ENCODE measurements at places on chromosomes 3 and 15. TPM values are rescaled to one million over a fixed set of nuclear protein-coding genes. Genes with fewer than 3 reads are reported as not detected.

- H3K4me1 ChIP-seq = peaks cover 14% of the 10 kb centered on the region
- H3K36me3 ChIP-seq = no peaks in the 10 kb centered on the region
- H3K27ac ChIP-seq = no peak overlapping the region
These were observed 230.6 kb downstream of the ZMAT3 start for GRCh38 chr3:178841011-178841410.

GRCh38 chr3:82229397-82229796, 468.0 kb upstream of the GBE1 start:
- H3K4me1 ChIP-seq = no peaks in the 10 kb centered on the region
- H3K36me3 ChIP-seq = no peaks in the 10 kb centered on the region
- DNase-seq = no peak
- H3K4me3 ChIP-seq = no peak overlapping the region

DNA sequence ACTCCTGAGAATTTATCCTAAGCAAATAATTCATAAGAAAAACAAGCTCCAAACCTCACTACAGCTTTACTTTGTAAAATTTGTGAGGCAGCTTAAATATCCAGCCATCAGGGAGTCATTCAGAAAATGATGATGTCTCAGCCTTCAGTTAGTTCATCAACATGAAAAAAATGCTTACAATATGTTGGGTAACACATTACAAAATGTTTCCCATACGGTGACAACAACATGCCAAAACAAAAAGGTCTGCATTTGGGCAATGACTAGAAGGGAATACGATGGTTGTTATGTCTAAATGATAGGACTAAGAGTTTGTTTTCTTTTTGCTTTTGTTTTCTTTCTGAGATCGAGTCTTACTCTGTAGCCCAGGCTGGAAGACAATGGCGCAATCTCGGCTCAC, 47.0 kb upstream of the CFAP161 start:
- no peak for DNase-seq
- H3K27me3 ChIP-seq = no peaks in the 10 kb centered on the region
- H3K27ac ChIP-seq = no peak overlapping the region

GRCh38 chr15:62503451-62503850, 338.4 kb upstream of the C2CD4B start:
- H3K27me3 ChIP-seq = no peaks in the 10 kb centered on the region
- no peak for DNase-seq
- peaks cover 22% of the 10 kb centered on the region for H3K4me1 ChIP-seq
- H3K4me3 ChIP-seq = no peak overlapping the region
- H3K27ac ChIP-seq = peak overlapping the region; percentile 7
- no peaks in the 10 kb centered on the region for H3K36me3 ChIP-seq

- H3K4me3 ChIP-seq = no peak overlapping the region
- no peaks in the 10 kb centered on the region for H3K4me1 ChIP-seq
- H3K36me3 ChIP-seq = no peaks in the 10 kb centered on the region
- no peak overlapping the region for H3K27ac ChIP-seq
- H3K27me3 ChIP-seq = no peaks in the 10 kb centered on the region
These were observed 40.7 kb upstream of the GMNC start for GRCh38 chr3:190903156-190903555.

- peaks cover 36% of the 10 kb centered on the region for H3K4me1 ChIP-seq
- no peaks in the 10 kb centered on the region for H3K27me3 ChIP-seq
- H3K4me3 ChIP-seq = no peak overlapping the region
- no peak for DNase-seq
- H3K36me3 ChIP-seq = no peaks in the 10 kb centered on the region
- H3K27ac ChIP-seq = no peak overlapping the region
These were observed 151.1 kb upstream of the ARHGEF26 start for GRCh38 chr3:153970047-153970446.

DNA sequence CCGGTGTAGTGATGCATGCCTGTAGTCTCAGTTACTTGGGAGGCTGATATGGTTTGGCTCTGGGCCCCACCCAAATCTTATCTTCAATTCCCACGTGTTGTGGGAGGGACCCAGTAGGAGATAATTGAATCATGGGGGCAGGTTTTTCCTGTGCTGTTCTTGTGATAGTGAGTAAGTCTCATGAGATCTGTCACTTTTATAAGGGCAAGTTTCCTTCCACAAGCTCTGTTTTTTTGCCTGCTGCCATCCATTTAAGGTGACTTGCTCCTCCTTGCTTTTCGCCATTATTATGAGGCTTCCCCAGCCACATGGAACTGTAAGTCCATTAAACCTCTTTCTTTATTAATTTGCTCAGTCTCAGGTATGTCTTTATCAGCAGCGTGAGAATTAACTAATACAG, 566.7 kb upstream of the NECTIN3 start:
- no peaks in the 10 kb centered on the region for H3K36me3 ChIP-seq
- DNase-seq = no peak
- H3K27me3 ChIP-seq = no peaks in the 10 kb centered on the region
- no peak overlapping the region for H3K27ac ChIP-seq
- no peaks in the 10 kb centered on the region for H3K4me1 ChIP-seq

DNA sequence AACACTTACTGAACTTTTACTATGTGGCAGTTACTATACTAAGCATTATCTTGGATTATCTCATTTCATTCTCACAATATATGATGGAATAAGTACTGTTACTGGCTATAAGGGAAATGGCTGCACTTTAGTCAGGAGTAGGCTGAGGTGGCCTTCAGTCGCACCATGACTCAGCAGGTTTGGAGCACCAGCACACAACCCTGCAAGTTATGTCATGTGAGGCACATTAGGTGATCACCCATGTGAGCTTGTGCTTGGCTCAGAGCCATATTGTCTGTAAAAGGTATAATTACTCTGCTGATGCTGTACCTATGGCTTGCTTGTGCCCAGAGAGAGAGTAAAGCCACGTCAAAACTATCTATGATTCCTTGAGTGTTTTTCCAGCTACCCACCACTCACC, 54.1 kb upstream of the TIPARP start:
- no peaks in the 10 kb centered on the region for H3K27me3 ChIP-seq
- no peaks in the 10 kb centered on the region for H3K36me3 ChIP-seq
- no peak for DNase-seq
- no peak overlapping the region for H3K27ac ChIP-seq

DNA sequence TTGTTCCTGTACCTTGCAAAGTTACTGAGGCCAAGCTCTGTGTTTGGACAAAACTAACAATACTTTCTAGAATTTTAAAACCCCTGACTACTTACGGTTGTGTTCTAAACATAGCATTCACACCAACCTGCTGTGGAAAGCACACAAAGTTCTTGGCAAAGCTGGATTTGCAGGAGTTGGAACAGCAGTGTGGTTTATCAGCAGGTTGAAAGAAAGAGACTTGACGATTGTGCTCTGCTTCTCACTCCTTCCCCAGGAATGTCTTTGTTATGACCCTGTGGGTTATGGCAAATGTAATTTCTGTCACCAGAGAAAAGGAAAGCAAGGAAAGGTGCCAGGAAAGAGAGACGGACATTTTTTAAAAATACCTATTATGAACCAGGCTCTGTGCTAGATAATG, 165.5 kb upstream of the TGFBR2 start:
- no peaks in the 10 kb centered on the region for H3K27me3 ChIP-seq
- H3K27ac ChIP-seq = peak overlapping the region; percentile 85
- no peak for DNase-seq
- H3K4me1 ChIP-seq = peaks cover 80% of the 10 kb centered on the region
- no peaks in the 10 kb centered on the region for H3K36me3 ChIP-seq
- no peak overlapping the region for H3K4me3 ChIP-seq

- no peak overlapping the region for H3K4me3 ChIP-seq
- DNase-seq = no peak
These were observed 12.7 kb downstream of the MGLL start for GRCh38 chr3:127809611-127810010.

DNA sequence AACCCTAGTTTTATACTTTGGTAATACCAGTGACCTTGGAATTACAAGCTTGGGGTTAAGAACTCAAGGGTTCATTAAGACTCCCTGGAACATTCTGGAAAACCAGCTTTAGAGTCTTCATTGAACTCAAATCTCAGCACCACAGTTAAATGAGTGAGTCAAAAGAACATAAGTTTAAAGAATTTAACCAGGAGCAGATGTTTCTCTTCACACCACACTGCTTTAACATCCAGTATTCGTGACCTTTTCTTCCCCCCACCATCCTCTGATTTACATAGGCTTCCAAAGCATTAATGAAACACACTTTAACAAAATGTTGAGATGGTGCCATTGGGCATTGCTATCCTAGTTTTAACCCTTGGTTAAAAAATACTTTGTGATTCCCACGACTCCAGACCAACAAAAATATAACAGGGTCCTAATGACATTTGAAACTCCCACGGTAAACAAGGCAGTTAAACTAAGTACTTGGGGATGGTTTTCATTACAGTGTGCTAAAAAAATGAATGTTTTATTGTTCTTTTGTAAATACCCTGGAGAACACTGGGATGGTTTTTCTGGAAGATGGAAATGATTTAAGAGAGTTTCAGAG, 123.9 kb downstream of the OXNAD1 start:
- H3K27me3 ChIP-seq = no peaks in the 10 kb centered on the region
- H3K27ac ChIP-seq = peak overlapping the region; percentile 74
- no peak overlapping the region for H3K4me3 ChIP-seq
- DNase-seq = no peak
- H3K4me1 ChIP-seq = peaks cover 95% of the 10 kb centered on the region

- H3K27ac ChIP-seq = no peak overlapping the region
- no peak overlapping the region for H3K4me3 ChIP-seq
- H3K36me3 ChIP-seq = no peaks in the 10 kb centered on the region
- H3K4me1 ChIP-seq = no peaks in the 10 kb centered on the region
- DNase-seq = no peak
These were observed 436.0 kb upstream of the NR2F2 start for GRCh38 chr15:95894407-95894956.

GRCh38 chr3:124878561-124879336, 8.4 kb downstream of the ITGB5 start:
- peak; percentile 94 for DNase-seq
- H3K27ac ChIP-seq = peak overlapping the region; percentile 82
- H3K4me3 ChIP-seq = no peak overlapping the region
- H3K27me3 ChIP-seq = no peaks in the 10 kb centered on the region

- no peak overlapping the region for H3K4me3 ChIP-seq
- H3K36me3 ChIP-seq = no peaks in the 10 kb centered on the region
- no peak for DNase-seq
- H3K27me3 ChIP-seq = no peaks in the 10 kb centered on the region
These were observed 226.1 kb downstream of the PLCL2 start for GRCh38 chr3:17110660-17111396.

DNA sequence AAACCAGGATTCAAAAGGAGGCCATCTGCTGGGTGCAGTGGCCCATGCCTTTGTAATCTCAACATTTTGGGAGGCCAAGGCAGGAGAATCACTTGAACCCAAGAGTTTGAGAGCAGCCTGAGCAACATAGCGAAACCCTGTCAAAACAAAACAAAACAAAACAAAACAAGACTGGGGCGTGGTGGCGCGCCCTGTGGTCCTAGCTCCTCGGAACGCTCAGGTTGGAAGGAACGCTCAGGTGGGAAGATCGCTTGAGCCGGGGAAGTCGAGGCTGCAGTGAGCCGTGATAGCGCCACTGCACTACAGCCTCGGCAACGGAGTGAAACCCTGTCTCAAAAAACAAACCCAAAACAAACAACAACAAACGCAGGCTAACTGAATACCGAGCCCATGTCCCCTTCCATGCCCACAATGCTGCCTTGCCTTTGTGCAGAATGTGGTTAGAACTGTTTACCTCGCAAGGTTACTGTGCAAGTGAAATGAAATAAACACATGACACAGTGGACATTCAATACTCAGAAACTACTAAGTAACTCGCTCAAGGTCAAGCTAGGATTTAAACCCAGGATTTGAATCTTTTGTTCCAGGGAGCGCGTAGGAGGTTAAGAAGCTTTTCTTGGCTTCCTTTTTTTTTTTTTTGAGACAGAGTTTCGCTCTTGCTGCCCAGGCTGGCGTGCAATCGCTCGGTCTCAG, 766 bp upstream of the EMC4 start:
- no peak for DNase-seq
- peak overlapping the region; percentile 72 for H3K4me3 ChIP-seq
- H3K27me3 ChIP-seq = no peaks in the 10 kb centered on the region
- H3K4me1 ChIP-seq = peaks cover 24% of the 10 kb centered on the region

DNA sequence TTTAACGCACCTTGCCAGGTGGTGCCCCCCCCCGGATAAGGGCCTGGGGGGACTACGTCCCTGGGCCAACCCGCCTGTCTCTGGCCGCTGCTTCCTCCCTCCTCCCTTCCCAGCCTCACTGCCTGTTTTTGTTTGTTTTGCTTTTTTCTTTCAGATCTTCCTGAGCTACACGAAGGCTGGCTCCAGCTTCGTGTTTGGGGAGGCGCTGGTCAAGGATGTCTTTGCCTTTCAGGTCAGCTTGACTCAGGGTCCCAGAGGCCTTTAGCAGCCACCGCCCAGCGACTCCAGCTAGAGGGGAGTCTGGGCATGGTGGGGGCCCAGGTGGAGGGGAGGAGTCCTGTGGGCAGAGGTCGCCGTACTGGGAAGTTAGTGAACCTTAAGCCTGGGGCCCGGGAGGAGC, 24.1 kb downstream of the SLC28A1 start:
- H3K27ac ChIP-seq = no peak overlapping the region
- no peak overlapping the region for H3K4me3 ChIP-seq
- H3K4me1 ChIP-seq = peaks cover 53% of the 10 kb centered on the region
- H3K27me3 ChIP-seq = no peaks in the 10 kb centered on the region

GRCh38 chr15:50970524-50970923, 62.0 kb downstream of the AP4E1 start:
- no peak overlapping the region for H3K27ac ChIP-seq
- no peaks in the 10 kb centered on the region for H3K27me3 ChIP-seq
- H3K4me3 ChIP-seq = no peak overlapping the region
- peaks cover 42% of the 10 kb centered on the region for H3K36me3 ChIP-seq

DNA sequence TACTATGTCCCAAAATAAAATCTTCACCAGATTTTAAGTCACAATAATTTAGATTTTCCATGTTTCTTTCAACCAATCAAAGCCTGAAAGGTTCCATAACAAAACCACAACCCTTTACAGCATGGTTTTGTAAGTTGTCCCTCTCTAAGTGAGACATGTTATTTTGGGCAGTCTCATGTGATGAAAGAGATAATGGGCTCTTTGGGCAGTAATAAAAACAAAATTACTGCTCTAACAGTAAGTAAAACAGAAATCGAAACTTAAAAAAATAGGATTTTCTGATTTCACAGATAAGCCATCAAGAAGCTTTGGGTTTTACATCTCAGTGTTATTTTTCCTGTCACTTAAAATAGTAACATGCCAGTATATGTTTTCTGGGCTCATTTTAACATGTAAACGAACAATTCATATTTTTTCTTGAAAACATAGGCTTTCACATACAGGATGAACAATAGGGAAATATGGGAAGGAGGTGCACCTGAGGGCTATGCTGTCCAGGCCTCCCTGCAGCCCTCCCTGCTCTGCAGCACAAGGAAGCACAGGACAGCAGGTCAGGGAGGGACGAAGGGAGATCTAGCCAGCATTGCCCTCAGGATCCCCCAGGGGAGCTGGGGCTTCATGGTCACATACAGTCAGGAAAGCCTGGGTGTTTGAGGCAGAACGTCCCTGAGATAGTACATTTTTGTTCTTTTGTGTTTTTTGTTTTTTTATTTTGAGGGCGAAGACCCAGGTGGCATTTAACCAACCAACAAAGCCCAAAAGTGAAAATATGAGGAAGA, 157.4 kb downstream of the SHOX2 start:
- no peaks in the 10 kb centered on the region for H3K36me3 ChIP-seq
- no peak overlapping the region for H3K4me3 ChIP-seq
- no peak overlapping the region for H3K27ac ChIP-seq

Gene SLCO2A1
- 17.4 TPM for total RNA-seq

Gene CELSR3
- 0.84 TPM for total RNA-seq

Gene GUCA1C
- total RNA-seq = not detected

Gene IGSF11
- total RNA-seq = 13.7 TPM

Gene HYAL2
- 114 TPM for total RNA-seq

Gene MOBP
- not detected for total RNA-seq

Measured in esophagus muscularis mucosa (tissue), 4 donors.